ENCODE measurements at places on chromosomes 4 and X.

GRCh38 chr4:24824720-24825119 is 29.3 kb downstream of the SOD3 start:
- DNase-seq: no peak

- DNase-seq: no peak
Observed at GRCh38 chr4:145791988-145792387, 112.0 kb downstream of the C4orf51 start.

DNA sequence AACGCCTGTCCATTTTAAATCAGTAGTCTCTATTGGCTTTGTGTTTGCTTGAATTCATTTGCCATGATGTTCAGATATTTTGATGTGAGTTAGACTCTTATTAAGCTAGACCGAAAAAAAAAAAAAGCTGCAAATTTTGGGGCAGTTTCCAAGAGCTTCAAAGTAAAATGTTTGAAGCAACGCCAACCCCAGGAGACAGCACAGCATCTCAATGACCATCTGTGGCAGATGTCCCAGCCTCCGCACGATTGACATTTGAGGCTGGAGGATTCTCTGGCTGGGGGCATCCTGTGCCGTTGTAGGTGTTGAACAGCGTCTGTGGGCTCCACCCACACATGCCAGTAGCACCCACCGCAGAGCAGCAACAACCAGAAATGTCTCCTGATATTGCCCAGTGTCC is 17.1 kb upstream of the ARSF start:
- no peak for DNase-seq

- no peak for DNase-seq
Observed at GRCh38 chrX:112510629-112511028, 169.1 kb downstream of the LHFPL1 start.

DNA sequence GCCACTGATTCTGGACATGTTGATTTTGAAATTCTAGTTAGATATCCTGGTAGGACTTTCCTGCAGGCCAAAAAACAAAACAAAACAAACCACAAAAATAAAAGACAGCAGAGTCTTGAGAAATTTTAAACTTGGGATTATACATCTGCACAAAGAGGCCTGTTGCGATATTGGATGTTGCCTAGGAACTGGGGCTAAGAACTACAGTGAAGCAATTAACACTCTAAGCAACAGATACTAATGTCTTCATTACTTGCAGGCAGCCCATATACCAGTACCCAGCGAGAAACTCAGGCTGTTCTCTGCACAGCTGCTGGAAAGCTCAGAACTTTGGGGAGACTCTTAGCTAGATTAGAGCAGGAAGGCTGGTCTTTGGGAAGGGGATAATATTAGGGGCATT is 69.1 kb upstream of the SCOC start:
- DNase-seq: no peak

DNA sequence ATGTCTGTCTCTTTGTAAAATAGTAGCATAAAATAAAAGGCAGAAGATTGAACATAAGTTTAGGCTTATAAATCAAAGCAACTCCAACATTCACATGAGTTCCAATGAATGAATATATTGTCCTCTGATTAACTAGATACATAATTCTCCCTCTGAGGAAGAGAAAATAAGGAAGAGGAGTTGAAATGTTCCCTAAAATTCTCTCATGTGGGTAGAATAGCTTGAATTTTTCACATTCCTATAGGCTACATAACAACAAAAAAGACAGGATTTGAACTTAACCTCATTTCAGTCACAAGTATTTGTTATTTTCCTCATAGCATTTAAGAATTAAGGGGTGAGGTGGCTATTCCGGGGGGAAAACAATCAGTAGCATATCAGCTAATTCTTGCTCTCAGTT is 462.4 kb upstream of the NDST4 start:
- no peak for DNase-seq

DNA sequence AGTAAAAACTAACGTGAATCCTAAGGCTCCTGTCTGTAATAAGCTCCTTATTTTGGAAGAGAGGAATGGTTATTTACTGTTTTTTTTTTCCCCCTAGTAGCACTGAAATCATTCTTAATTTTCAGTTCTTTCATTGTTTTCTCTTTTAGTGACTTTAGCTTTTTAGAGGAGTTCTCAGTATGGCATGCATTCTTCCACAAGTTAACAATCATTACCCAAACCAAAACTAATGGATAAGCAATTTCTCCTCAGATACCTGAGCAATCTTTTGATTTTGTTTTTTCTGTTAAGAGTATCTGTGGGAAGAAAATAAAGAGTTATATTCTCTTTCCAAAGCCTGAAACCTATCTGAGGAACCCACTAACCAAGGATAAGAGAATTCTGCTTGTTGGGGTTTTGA is 16.7 kb upstream of the PPA2 start:
- DNase-seq: no peak

GRCh38 chr4:54395013-54395527 is 166.0 kb downstream of the PDGFRA start:
- DNase-seq: no peak
